ENCODE measurements at places on chromosomes 5 and 9.
A peak's percentile ranks its signal among the peaks of the same experiment; 100 is the strongest.

GRCh38 chr5:112124788-112125187 lies 294.3 kb downstream of the EPB41L4A start:
- no peak for DNase-seq

- no peak for DNase-seq
Observed at GRCh38 chr9:36204906-36205547, 14.3 kb downstream of the CLTA start.

DNA sequence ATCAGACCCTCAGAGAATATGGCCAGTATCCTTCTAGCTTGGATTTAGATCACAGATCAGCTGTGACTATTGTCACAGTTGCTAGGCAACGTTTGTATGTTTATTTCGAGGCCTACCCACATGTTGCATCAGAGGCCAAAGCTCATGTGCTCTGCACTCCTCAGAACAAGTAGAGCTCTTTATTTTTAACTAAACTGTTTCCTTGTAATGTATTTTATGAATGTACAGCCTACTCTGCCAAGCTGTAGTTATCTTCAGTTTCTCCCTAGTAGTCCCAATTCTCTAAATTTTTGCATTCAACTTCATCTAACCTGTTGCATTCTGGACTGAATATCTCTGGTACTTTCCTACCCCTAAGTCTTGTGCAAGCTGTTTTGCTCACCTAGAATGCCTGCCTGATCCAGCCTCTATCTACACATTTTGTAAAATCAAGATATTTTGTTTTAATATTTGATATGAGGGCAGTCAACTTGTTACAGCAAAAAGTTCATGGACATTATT lies 52.8 kb downstream of the CAST start:
- DNase-seq: peak; percentile 74

- no peak for DNase-seq
Observed at GRCh38 chr5:91770400-91770799, 387.3 kb upstream of the ARRDC3 start.

DNA sequence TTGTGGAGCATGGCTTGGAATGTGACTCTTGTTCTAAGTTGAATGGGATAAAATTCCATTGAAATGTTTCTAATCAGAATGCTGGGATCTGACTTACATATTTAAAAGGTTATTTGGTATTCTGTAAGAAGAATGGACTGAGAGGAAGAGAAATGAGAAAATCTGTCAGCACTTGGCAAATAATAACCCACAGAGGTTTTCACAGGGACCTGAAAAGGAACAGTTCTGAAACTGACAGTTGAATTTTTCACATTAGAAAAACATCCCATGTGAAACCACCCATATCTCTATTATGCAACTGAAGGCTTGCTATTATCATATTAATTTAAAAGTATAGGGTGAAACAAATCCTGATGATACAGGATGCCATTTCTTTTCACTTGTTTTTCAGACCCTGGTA lies 302.7 kb downstream of the EPB41L4A start:
- DNase-seq: peak; percentile 4

GRCh38 chr5:2685651-2686272 lies 65.7 kb downstream of the IRX2 start:
- peak; percentile 44 for DNase-seq

GRCh38 chr9:38017149-38017884 lies 51.7 kb downstream of the SHB start:
- DNase-seq: peak; percentile 85

- DNase-seq: peak; percentile 71
Observed at GRCh38 chr5:10387690-10388089, 34.2 kb downstream of the MARCHF6 start.

DNA sequence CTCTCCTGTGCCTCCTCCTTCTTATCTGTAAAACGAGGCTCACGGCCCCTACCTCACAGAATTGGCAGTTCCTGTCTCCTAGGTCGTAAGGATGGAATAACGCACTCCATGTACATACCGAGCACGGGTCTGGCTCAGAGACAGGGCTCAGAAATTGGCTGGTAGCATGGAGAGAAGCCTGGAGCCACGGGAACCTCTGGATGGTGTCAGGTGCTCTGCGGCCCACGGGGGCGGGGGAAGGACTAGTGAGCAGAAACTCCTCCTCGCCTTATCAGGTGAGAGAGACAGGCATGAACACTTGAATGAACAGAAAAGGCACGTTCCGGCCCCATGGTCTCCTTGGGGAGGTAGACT lies 15.4 kb upstream of the C5orf47 start:
- DNase-seq: no peak
